ENCODE measurements at places on chromosomes 7 and 10.

- no peak for DNase-seq
Observed at GRCh38 chr7:27973625-27974024, 207.0 kb downstream of the JAZF1 start.

DNA sequence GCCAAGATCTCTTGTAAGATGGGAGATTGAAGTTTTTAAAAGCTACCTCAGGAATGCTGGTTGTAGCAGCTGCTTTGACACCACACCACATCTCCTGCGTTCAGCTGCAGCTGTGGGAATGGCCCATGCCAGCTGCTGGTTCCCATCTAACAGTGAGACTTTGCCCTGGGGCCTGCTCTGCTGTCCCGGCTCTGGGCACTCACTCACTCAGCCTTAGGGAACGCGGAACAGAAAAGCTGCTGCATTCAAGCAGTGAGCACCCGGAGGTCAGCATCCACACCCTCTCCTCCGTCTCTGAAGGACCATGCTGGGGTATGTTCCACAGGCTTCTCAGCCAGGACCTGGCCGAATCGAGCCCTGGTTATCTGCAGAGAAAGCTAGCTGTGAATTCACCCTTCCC lies 197.1 kb upstream of the CXCL12 start:
- no peak for DNase-seq

- no peak for DNase-seq
Observed at GRCh38 chr7:90727412-90727811, 131.3 kb downstream of the CDK14 start.

GRCh38 chr10:34615770-34616169 lies 199.3 kb downstream of the PARD3 start:
- DNase-seq = no peak

GRCh38 chr10:97154781-97155180 lies 31.0 kb downstream of the SLIT1 start:
- no peak for DNase-seq

DNA sequence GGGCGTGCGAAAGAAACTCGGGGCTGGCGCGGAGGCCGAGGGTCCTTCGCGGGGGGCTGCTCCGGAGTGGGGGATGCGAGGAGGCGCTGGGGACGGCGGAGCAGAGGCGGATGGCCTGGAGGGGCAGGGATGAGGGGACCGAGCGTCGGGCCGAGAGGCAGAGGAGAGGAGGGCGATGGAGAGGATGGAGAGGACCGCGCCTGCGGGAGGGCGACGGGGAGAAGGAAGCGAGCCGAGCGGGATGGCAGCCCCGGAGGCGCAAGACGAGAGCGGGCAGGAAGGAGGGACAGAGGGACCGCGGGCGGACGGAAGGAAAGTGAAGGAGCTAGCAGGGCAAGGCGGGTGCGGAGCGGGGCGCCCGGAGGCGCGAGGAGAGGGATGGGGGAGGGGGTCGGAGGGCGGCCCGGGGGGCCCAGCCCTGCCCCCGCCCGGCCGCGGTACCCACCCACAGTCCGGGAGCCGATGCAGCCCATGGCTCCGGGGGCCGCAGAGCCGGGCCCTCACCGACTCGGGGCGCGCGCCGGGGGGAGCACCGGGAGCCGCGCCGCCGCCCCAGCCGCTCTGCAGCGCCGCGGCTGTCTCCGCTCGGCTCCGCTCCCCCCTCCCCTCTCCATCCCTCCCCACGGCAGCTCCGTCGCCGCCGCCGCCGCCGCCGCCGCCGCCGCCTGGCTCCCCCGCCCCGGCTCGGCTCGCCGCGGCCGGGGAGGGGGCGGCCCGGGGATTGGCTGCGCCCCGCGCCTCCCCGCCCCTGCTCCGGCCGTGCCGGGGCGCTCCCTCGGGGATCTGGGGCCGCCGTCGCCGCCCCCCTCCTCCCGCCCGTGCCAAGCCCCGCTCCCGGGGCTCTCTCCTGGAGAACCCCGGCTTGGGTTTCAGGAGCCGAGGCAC lies at the start of gene FAM131B:
Gene FAM131B (minus strand): TSS at position 583 of the 885 bp plus-strand sequence. CDS start 110 bp downstream, at position 473.
- no peak for DNase-seq

- DNase-seq = no peak
Observed at GRCh38 chr10:112465299-112465883, 18.4 kb downstream of the VTI1A start.
